Activated CD8-positive, alpha-beta memory T cell treated with anti-CD3 and anti-CD28 coated beads for 1 hour (primary cell): ENCODE measurements at places on chromosomes 4 and X.

DNA sequence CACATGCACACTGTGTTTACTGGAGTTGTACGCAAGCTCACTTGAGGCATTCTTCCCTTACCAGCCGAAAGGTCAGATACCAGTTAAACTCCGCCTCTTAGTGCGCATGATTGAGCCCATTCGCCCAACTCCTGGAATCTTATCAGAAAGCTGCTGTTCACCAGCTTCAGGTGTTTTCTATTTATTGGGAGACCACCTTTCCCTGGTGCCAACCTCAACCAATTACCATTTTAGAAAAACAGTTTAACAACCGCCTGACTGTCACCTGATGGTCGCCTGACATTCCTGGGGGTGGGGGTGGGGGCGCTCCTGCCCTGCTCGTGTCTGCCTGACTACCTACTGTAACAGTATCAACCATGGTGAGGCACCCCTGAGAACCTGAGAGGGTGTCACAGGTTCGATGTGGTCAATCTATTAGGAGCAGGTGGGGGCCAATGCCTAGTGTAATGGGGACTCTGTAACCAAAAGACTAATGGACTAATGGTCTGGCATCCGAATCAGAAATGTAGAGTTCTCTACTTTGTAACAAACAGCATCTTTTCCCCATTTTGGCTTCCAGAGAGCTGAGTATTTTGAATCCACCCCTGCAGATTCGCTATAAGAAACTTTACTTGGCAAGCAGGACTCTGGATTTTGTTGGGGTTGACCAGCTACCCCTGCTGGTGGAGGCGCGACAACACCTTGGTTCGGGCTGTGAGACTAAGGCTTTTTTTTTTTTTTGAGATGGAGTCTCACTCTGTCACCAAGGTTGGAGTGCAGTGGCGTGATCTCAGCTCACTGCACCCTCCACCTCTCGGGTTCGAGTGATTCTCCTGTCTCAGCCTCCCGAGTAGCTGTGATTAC lies 58.2 kb upstream of the ZNF157 start:
- DNase-seq = no peak

DNA sequence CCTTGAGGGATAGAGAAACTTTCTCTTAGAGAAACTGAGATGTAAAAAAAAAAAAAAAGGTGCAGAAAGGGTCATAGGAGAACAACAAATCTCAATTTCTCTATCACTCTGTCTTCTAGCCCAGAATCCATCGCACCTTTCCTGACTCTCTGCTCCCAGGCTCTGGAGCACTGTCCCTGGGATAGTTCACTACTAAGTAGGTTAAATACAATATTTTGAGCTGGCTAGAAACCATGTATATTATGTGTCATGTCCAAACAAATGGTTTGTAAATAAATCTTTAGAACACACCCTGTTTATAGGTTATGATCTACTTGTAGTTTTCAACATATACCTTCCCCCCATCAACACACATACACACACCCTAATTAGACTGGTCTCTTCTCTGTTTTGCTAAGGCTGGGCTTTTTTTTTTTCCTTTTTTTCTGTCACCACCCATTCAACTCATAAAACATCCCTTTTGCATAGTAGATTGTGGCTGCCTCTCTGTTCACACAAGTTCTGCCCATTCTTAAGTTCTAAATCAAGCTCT lies 124.4 kb downstream of the KLHL13 start:
- no peak for DNase-seq

GRCh38 chrX:131305926-131306325 lies 16.8 kb upstream of the IGSF1 start:
- DNase-seq = no peak

GRCh38 chrX:134932528-134933217 lies 58.1 kb upstream of the SMIM10 start:
- DNase-seq = no peak

- peak; percentile 37 for DNase-seq
Observed at GRCh38 chr4:40149960-40150385, 46.9 kb upstream of the RHOH start.

DNA sequence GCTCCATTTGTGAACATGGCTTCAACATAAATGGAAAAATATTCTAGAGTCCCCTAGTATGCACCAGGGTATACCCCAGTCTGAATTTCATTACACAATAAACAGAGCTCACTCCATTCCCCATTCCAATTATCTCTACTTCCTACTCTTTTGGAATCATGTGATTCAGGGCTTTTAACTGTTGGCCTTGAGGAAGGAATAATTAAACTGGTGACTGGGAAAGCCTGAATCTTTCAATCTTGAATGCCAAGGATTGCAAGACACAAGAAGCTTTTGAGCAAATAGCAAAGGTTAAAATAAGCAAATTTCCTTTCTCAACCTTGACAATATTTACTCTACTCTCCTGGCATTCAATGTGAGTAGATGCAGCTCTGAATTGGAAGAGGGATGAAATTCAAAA lies 77.5 kb upstream of the INPP4B start:
- DNase-seq = no peak

DNA sequence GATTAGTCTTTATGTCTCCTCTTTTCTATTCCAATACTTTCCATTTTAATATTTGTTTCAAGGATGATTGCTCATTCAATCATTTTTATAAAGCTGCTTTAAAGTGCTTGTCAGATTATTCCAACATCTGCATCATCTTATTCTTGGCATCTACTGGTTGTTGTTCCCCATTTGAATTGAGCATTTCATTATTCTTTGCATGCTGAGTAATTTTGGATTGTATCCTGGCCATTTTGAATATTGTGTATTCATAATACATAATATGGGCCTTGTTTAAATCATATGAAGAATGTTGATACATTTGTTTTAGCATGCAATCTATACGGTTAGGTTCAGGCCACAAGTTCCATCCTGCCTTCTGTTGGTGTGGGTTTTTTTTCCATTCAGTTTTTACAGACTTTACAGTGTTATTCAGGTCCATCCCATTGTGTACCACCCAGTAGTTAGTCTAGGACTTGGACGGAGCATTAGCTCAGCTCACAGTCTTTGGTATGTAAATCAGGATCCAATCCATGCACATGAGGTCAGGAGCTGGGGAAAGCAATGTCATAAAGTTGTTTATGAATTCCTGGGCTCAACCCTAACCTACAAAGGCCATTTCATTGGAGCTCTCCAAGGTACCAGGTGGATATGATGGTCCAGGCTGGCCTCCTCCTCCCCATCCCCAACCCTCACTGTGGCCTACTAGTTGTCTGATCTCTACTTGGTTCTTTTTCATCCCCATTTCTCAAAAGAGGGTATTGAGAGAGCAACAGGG lies 20.3 kb downstream of the RGN start:
- no peak for DNase-seq

DNA sequence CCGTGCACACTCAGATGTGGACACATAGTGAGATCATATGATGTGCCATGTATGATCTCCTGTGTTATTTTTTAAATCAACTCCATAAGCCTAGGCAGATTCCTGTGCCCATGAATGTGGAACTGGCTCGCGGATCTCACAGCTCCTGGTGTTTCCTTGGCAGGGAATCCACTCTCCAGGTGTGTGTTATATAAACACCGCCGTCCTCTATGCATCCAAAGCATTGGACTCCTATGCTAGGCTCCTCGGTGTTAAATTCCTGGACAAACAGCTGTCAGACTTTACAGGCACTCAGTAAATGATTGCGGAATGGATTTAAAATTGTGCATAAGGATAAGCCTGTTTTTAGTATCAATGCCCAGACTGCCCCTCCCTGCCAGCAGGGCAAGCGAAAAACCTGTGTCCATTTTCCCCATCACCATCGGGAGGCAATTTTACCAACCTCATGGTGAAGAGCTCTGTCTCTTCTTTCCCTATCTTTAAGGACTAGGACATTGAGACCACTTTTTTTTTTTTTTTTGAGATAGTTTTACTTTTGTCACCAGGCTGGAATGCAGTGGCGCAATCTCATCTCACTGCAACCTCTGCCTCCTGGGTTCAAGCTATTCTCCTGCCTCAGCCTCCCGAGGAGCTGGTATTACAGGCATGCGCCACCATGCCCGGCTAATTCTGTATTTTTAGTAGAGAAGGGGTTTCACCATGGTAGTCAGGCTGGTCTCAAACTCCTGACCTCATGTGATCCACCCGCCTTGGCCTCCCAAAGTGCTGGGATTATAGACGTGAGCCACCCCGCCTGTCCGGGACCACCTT lies 23.6 kb upstream of the GPR78 start:
- no peak for DNase-seq

- DNase-seq = no peak
Observed at GRCh38 chrX:37348971-37349220, 268 bp upstream of the PRRG1 start.

DNA sequence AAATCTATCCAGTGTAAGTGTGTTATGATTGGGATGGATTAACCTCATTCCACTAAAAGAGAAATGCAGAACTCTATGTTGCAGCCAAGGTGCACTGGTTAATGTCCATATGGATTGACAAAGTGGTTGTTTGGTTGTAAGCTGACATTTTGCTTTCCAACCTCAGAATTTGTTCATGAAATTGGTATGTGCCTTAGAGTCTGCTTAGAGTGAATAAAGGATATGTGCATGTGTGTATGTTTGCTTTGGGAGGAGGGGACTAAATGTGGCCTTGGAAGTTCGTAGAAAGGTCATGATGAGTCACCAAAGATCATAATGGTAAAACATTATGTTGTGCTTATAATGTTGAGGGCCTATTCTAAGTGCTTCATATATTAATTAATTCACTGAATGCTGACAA lies 44.1 kb upstream of the MBNL3 start:
- no peak for DNase-seq

DNA sequence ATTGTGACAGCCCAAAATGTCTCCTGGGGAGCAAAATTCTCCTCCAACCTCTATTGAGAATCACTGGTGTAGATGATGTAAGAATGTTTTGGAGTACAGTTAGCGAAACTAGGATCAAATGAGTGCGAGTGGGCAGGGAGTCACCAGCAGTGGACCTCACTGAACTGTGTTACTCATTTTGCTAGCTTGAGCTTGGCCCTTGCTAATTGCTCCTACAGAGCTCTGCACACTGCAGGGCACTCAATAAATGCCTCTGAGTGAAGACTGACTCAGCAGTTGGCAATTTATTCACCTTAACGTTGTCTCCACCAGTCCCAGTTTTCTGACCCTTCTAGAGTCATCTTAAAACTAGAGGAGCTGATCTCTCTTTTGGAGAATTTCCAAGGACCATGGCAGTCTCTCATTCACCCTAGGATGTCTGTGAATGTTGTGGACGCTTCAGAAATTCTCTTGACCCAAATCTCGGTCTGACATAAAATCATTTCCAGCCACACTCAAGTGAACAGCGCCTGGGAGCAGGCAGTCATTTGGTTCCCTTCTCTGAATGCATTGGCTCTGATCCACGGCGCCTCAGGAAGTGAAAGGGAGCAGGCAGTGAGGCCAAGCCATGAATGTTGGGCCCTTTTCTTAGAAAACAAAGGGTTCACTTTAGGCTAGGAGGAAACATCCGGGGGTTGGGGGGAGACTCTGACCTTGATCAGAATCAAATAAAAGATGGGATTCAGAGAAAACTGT lies 148.1 kb downstream of the NWD2 start:
- no peak for DNase-seq

- DNase-seq = no peak
Observed at GRCh38 chr4:38381788-38382187, 282.2 kb upstream of the KLF3 start.

DNA sequence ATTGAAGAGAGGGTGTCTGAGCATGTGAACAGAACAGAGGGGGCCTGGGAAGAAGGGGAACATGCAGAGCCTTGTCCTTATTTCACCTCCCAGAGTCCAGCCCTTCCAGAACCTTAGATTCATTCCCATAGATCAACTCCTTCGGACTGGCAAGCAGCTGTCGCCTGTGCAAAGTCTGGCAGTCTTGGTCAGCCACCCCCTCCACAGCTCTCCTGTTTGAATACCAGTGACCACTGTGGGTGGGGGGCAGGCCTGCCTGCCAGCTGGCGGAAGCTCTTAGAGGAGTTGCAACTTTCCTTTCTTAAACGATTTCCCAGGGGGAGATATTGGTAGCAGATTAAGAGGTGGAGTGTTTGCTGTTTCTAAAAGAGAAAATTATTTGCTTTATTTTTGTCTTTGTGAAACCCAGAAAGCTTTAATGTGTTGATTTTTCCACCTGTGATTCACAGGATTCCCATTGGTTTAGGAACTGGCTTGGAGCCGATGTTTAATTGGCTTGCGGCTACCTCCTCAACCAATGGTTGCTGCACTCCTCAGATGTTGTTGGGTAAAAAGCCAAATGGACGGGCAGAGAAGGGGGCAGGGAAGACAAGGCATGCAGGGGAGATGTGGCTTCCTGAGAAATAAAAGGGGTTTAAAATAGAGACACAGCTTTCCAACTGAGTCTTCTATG lies 62.2 kb upstream of the PRPS1 start:
- DNase-seq = no peak

DNA sequence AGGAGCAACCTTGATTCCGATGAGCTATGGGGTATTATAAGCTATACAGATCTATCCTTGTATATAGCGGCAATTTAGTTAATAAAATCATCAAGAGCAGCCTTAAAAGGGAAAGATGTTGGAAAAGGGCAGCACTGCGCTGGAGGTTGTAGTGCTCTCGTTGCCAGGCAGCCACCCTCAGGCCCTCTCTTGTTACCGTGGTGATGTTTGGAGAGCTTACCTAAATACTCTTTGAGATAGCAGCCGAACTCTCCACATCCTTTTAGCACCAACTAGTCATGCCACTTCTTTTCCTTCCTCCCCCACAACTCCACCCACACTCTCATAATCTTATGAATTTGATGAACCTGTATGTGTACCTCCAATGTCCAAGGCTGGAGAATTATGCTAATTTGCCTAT lies 3.8 kb upstream of the RADX start:
- no peak for DNase-seq

DNA sequence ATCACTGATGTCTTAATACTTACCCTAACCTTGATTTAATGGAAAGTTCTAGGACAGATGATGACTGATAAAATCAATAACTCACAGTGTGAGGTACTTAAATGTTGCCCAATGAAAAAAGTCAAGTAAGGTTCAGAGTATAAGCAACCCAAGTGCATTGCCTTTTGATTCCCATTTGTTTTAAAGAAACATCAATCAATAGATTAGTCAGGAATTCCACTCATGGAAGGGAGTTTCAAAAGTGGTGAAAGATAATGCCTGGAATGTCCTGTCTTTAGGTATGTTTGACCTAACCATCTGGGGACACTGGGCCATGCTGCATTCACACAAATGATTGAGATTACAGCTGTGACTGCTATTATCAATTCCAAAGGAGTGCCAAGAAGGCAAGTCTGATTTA lies 259.7 kb downstream of the PPARGC1A start:
- no peak for DNase-seq

GRCh38 chr4:46123913-46124755 lies at the start of gene GABRG1:
TSS of gene GABRG1 (minus strand) at chr4:46124054. CDS start at chr4:46123913, 141 bp downstream.
- no peak for DNase-seq

GRCh38 chrX:76127341-76127740 lies 45.5 kb upstream of the PBDC1 start:
- no peak for DNase-seq

GRCh38 chrX:2484721-2485648 lies 15.8 kb downstream of the DHRSX start:
- no peak for DNase-seq

- DNase-seq = no peak
Observed at GRCh38 chr4:212438-213188, 88.3 kb downstream of the ZNF718 start.

DNA sequence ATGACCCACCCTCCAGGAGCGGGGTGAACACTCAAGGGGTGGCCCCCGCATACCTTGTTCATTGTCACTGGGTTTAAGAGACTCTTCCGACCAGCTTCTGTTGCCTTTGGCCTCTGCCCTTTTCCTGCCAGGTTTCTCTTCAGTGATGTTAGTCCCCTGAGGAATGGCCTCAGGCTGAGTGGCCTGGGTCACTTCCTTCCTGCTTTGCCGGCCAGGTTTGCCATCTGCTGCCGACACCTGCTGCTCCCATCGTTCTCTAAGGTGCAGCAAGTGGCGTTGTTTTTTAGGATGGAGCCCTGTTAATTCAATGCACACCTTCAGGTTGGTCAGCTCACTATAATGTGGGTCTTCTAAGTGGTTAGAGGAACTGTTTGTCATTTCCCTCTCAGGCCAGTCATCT lies 34.2 kb downstream of the BCOR start:
- no peak for DNase-seq
